Omental fat pad (tissue), 4 donors: ENCODE measurements at places on chromosomes 3 and 15. TPM values are rescaled to one million over a fixed set of nuclear protein-coding genes. Genes with fewer than 3 reads are reported as not detected.

DNA sequence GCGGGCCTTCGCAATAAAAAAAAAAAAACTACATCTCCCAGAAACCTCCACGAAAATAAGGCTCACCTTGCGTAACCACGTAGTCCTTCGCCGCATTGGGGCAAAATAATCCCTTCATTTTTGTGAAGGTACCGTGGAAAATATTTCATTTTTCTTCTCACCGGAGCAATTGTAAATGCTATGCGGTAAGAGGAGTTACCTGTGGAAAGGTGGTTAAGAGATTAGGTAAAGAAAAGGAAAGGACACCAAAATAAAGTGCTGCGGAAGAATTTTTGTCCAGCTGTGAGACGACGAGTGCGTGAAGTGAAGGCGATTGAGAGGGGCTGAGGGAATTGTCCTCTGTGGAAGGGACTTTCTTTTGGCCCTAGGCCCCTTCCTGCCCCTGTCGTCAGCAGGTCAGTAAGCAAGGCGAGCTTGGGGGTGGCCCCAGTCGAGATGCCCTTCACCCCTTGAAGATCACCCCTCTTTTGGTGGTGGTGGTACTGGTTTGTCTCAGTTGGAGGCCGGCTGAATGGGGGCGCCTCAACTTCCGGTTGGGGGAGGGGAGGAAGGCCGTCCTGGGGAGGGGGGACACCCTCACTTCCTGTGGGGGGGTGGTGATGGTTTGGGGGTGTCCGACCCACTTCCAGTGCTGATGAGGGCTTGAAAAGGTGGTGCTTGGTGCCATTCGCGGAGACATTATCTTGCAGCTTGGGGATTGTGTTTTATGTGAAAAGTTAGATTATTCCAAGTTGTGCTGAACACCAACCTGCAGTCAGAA lies at the start of gene HMG20A:
Gene HMG20A (plus strand): TSS at position 279 of the 760 bp plus-strand sequence. CDS start 37,520 bp downstream, outside the sequence.
- peak; percentile 26 for DNase-seq

DNA sequence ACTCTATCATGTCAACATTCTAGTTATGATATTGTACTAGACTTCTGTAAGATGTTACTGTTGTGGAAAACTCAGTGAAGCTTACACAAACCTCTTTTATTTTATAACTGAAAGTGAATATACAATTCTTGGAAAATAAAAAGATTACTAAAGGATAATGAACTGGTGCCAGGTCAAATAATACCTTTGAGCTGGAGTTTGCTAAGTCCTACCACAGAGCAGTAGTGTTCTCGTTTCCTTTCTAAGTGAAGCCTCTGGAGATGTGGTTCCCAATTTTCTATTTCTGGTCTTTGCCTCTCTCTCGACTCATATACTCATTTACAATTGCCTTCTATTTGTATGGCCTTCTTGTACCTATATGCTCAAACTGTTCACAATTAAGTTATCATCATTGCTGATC lies 942.9 kb downstream of the SQOR start:
- no peak for DNase-seq

- DNase-seq, result no peak
Measured at GRCh38 chr3:126337980-126338651, 19.1 kb downstream of the KLF15 start.

- no peak for DNase-seq
Measured at GRCh38 chr15:58348095-58348812, 83.5 kb upstream of the LIPC start.

- DNase-seq, result peak; percentile 54
Measured at GRCh38 chr3:158434412-158435038, 136.5 kb upstream of the MLF1 start.

GRCh38 chr3:124517306-124517705 lies 212.9 kb upstream of the UMPS start:
- DNase-seq, result no peak

- DNase-seq, result no peak
Measured at GRCh38 chr15:81400640-81401236, 26.7 kb upstream of the TMC3 start.

GRCh38 chr15:67510597-67511190 lies 10.2 kb upstream of the C15orf61 start:
- DNase-seq, result no peak

DNA sequence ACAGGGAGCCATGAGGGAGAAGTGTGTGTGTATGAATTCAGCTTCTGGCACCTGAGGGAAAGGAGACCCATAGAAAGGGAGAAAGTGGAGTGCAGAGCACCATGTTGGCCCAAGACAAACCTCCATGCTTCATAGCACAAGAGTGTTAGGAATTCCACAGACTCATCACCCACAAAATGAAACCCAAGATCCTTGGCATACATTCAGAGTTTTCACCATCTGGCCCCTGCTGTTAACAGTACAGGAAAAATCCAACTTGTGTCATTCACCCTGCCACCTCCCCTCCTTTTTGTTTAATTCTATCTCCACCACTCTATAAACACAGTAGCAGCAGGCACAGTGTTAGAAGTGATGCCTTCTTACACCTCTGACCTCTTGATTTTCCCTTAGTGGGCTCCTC lies 60.0 kb upstream of the MNS1 start:
- DNase-seq, result no peak

GRCh38 chr15:79408041-79408440 lies 24.1 kb upstream of the MINAR1 start:
- DNase-seq, result no peak

DNA sequence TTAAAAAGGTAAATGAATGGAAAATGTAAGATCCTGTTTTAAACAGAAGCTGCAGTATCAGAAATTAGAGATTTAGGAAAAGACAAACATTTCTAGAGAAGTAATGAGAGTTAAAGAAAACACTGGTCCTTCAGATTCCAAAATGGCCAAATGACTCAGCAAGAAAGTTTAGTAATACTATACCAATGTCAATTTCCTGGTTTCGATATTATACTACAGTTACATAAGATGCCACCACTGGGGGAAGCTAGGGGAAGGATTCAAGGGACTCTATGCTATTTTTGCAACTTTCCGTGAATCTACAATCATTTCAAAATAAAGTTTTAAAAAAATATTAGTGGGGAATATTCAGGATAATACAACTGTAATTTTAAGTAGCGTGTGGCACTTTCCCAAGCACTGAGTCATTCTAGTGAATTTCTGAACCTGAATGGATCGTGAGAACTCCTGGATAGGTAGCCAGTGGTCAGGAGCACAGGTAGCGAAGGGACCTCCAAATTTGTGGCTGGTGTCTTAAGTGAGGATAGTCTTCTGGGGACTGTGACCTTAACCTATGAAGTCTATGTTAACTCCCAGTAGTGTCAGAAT lies 37.6 kb downstream of the TMCC1 start:
- no peak for DNase-seq

GRCh38 chr3:160784853-160785252 lies 28.8 kb downstream of the PPM1L start:
- DNase-seq, result no peak

DNA sequence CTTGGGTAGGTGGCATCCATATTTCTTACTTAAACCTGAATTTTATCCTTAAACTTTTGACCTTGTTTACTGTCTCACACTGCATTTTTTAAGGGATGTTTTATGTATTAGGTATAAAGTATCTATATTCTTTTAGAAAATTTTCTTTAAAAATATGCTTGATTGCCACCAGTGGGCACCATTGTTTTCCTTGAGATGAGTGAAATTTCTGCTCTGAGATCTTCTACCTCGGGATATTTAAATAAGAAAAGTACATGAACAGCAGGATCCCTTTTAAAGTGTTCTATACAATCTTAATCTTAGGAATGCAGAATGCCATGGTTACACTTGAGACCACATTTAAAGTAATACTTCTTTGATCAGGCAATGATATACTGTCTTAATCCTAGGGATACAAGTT lies 108.7 kb downstream of the SLMAP start:
- DNase-seq, result no peak

GRCh38 chr15:65077981-65078352 lies 1.4 kb downstream of the KBTBD13 start:
- no peak for DNase-seq

- DNase-seq, result no peak
Measured at GRCh38 chr3:42063888-42064287, 27.3 kb upstream of the TRAK1 start.

DNA sequence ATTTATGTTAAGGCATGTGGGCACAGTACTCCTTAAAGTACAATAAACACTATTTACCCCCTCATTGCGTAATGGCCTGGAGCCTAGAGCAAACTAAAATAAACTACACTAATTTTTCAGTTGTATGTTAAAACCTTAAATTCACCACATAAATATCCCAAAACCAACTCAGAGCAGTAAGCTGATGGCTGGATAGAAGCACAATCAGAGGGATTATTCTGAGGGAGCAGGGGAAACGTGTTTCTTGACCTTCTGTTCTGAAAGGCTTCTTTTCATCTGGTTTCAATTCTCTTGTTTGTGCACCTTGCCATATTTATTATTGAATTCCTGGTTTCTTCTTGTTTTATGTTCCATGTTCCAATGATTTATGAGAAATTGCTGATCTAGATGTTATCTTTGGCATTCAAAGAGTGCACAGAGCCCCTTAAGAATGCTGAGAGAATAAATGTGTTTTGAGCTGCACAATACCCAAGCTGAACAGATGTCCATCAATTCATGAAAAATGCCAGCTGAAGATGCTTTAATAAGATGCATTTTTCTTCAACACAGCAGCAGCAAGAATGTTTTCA lies 29.6 kb downstream of the RPL22L1 start:
- no peak for DNase-seq

DNA sequence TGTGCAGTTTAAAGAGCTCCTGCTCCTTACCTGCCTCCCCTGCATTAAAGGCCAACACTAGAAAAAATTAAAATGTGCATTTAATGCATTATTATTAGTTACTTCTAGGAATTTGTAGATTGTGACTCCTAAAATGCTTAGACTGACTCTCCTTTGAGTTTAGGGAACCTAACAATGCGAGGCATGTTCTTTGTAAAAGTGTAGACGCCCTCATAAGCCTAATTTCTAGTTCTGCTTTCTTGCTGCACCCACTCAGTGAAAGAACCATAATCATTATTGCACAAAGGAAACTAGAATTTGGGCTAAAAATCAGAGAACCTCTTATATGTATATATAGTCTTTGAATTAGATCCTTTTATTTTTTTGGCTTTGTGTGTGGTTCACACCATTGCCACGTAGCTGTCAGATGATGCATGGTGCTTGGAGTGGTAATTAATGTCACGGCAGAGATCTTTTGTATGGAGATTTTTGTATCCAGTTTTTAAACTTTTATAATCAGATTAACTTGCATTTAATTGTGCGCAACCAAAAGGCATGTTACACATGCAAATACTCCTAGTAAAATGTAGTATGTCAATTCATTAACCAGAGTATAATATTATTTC lies 710 bp downstream of the ABHD10 start:
- DNase-seq, result no peak

ACKR2 gene
- 6.2 TPM for total RNA-seq

CMTM8 gene
- 4.9 TPM for total RNA-seq

REC114 gene
- total RNA-seq, result not detected

ATP13A5 gene
- total RNA-seq, result not detected

CRYGS gene
- total RNA-seq, result 0.93 TPM

GOLGA8J gene
- not detected for total RNA-seq

IL5RA gene
- not detected for total RNA-seq

SPTBN5 gene
- 1.1 TPM for total RNA-seq

CCDC71 gene
- 29.3 TPM for total RNA-seq

C3orf33 gene
- 2.2 TPM for total RNA-seq

SMCO1 gene
- not detected for total RNA-seq

GUCA1C gene
- total RNA-seq, result not detected

KCNH8 gene
- total RNA-seq, result 0.09 TPM
